ENCODE measurements at places on chromosomes 16 and 17. TPM values are rescaled to one million over a fixed set of nuclear protein-coding genes. Genes with fewer than 3 reads are reported as not detected.

The RASL10B gene
- 3.1 TPM for total RNA-seq

DNA sequence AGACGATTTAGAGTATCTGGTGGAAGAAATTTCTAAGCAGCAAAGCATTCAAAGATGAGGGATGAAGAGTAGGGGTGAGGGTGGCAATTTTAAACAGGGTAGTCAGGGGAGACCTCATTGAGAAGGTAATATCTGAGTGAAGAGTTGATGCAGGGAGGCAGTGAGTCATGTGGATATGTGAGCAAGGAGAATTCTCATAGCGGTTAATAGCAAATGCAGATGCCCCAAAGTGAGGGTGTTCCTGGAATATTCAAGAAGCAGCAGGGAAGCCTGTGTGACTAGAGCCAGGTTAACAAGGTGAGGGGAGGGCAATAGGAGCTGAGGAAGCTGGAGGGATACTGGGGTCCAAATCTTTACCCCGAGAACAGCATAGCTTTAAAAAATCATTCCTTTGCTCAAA, 114.3 kb downstream of the SPACA3 start:
- DNase-seq: no peak

DNA sequence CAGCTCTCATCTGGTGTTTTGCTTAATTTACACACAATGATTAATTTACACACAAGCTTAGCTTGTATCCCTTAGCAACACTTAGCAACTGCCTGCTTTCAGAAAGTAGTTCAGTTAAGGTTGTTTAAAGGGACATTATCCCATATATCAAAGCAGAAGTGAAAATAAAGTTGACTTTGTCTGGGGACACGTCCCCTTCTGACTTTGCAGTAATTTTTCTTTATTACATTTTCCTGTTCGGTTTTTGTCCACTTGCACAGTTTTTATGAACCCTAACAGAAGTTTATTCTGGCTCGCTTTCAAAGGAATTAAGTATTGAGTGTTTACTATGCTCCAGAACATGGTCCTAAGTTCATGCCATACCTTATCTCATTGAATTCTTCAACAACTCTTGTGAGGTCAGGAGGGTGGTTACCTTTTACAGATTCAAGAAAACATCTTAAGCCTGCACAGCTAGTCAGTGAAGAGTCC, 41.5 kb downstream of the ARHGAP44 start:
- DNase-seq: no peak

DNA sequence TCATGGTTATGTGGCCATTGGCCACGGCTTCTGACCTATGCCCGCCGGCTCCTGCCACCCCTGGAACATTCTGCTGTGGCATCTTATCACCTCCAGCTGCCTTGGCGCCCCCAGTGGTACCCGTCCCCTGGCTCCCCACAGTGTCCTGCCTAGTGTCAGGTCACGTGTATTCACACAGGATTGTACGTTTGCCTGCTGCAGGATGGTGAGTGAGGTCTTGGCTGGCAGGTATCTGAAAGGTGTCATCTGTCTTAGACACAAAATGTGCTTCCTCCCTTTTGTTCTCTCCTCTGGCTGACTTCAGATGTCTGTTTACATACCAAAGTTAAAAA, 24.9 kb downstream of the DBNDD1 start:
- DNase-seq: no peak

The YBX2 gene
- total RNA-seq: 0.53 TPM

- no peak for DNase-seq
Observed at GRCh38 chr17:63624531-63624880, 2.3 kb downstream of the MAP3K3 start.

DNA sequence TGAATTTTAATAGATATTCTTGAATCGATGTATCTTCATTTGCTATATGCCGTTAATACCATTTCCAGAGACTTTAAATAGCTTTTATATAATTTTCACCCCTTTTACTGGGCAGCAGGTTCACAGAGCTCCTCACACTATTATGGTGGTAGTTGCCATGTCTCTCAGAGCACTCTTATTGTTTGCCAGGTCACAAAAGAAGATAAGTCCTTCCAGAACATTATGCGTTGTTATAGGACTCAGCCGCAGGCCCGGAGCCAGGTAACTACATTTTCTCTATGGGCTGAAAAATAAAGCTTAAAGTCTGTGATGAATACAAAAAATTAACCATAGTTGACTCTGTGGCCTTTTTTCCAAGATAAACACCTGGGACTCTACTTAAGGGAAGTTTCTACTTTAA, 24.0 kb downstream of the AKTIP start:
- no peak for DNase-seq

GRCh38 chr17:48596735-48597527, 3.4 kb upstream of the HOXB5 start:
- DNase-seq: no peak

- DNase-seq: no peak
Observed at GRCh38 chr16:70612931-70613330, 33.4 kb upstream of the IL34 start.

The NUPR1 gene
- total RNA-seq: 303 TPM

- DNase-seq: no peak
Observed at GRCh38 chr17:8946476-8946875, 19.0 kb downstream of the PIK3R5 start.

- no peak for DNase-seq
Observed at GRCh38 chr17:3712811-3713463, 10.8 kb upstream of the HASPIN start.

DNA sequence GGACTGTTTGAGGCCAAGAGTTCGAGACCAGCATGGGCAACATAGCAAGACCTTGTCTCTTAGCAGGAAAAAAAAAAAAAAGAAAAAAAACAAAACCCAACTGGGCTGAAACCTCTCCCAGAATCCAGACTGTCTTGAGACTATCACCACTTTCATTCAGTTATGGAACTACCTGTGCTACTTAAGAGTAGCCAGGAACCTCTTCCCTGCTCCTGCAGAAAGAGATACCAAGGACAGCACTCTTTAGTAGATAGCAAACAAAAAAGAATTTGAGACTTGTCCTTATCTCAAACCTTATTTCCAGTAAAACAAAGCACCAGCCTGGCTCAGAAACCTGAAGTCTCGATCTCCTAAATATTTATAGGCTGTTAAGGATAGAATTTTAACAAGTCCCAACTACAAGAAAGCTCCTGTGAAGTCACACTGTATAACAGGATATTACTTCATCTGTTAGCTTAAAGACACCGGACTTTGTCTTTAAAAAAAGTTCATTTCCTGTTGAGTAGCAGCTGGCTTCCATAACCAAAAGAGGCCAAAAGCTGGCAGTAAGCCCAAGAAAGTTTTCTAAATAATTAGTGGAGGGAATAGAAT, 5.1 kb downstream of the CDR2 start:
- no peak for DNase-seq

DNA sequence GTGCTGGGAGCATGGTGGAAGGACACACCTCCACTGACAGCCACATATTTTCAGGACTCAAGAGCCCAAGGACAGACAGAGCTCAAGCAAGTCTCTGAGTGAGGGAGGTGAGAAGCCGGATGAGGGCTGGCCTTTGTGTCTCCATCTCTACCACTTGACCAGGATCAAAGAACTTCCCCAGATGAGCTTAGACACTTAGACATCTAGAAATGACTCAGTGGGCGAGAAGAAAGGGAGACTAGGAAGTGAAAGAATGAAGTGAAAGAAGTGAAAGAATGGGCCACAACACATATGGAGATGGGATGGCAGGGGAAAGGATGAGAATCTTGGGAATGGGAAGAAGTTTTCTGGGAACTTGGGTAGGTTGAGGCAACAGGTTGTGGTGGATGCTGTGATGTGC, 274.9 kb upstream of the CCL2 start:
- no peak for DNase-seq

- DNase-seq: no peak
Observed at GRCh38 chr17:66634193-66634592, 200.7 kb upstream of the CACNG5 start.

- DNase-seq: no peak
Observed at GRCh38 chr17:65191811-65192740, 54.9 kb downstream of the RGS9 start.

The HCRT gene
- total RNA-seq: not detected
